ENCODE measurements at places on chromosomes 12 and 14. TPM values are rescaled to one million over a fixed set of nuclear protein-coding genes. Genes with fewer than 3 reads are reported as not detected.

DNA sequence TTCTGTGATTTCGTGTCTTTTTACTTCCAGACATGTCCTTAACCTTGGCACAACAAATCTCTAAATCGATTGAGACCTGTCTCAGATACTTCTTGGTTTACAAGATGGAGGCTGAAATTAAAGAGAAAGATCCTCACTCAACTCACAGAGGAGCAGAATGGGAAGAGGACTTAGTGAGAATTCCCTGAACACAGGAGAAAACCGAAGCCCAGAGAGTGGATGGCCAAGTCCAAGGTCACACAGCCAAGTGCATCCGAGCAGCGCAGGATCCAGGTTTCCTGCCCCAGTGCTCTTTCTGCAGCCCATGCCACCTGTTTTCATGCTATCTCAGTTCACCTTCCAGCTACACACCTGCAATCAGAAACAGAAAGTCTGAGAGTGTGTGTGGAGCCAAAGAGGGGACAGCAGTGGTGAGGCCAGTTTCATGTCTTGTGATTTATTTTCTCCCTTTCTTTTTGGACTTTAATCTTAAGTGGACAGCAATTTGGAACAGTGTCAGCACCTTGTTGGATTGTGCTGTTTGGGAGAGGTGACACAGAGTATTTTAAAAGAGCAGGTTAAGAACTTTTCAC is 22.9 kb upstream of the TCL1B start:
- no peak for DNase-seq

The NIN gene
- total RNA-seq, result 33.8 TPM

GRCh38 chr12:47970843-47971242 is 7.4 kb downstream of the TMEM106C start:
- no peak for DNase-seq

DNA sequence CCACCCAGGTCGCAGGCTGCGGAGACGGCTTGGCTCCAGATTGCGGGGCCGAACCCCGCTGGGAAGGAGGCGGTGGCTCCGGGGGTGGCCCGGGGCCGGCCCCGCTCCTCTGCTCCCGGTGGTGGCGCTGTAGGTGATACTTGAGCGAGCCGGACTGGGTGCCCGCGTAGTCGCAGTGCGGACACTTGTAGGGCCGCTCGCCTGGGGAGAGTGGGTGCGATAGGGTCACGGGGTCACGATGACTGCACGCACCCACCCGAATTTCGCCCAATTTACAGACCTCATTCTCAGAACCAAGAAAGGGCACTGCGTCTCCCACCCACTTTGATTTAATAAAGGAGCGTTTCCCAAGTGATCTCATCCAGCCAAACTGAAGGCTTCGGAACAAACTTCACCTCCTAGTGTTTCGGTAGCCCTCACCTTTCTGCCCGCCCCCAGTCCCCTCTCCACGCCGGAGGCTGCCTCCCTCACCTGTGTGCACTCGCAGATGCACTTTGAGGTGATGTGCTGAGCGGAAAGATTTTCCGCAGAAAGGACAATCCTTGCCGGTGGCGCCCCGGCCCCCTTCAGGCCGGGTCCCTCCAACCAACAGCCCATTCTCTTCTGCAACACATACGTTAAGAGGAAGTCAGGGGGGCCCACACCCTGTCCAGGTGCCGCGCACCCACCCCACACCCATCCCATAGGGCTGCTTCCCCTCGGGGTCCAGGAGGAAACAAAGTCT is 7.4 kb downstream of the ZNF219 start:
- no peak for DNase-seq

DNA sequence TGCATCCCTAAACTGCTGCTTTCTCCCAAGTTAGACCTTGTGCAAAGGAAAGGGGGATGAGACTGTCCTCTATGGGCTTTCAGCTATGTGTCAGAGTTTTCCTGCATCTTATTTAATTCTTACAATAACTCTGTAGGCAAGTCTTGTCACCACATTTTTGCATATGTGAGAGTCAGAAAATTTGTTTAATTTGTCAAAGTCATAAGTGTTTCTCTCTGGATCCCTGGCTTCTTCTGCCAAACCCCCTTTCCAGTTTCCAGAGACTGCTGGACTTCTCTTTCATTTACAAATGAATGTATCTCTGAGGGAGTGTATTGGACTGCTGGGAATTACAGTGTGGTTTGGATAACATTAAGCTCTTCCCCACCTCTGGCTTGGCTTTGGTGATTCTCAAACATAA is 877.6 kb upstream of the SEL1L start:
- no peak for DNase-seq

GRCh38 chr14:81517798-81518398 is 15.8 kb downstream of the SEL1L start:
- no peak for DNase-seq
